ENCODE measurements at places on chromosomes 6 and 20.

DNA sequence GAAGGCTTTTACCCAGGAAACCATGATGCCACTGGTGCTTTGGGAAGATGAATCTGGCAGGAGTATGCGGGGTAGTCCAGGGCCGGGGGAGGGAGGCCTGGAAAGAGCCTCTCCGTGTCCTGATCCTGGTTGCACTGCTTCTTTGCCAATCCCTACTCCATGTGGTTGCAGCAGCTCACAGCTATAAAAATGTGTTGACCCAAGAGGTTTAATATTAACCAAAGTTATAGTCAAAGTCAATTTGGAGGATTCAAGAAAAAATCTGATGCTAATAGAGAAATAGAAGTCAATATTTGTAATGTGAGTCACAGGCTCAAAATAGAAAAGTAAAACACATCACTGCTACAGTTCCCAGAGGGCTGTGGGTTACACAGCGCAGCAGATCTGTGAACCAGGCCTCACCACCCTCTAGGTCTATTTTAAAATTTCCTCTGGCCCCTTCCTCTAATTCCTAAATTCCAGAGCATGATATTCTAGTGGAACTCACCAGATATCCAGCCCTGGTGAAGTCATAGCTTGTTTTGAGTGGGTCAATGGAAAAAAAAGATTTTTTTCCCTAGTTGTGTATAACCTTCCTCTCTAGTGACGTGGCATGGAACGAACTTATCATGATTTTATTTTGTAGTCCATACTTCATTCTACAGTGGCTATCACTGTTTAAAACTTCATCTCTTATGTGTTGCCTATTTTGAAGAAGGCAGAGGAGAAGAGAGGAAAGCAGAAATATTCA is 63.2 kb upstream of the BMP2 start:
- DNase-seq: no peak

GRCh38 chr6:17741507-17741906 is 34.8 kb upstream of the NUP153 start:
- no peak for DNase-seq

GRCh38 chr20:62439218-62439617 is 11.9 kb upstream of the RBBP8NL start:
- no peak for DNase-seq

DNA sequence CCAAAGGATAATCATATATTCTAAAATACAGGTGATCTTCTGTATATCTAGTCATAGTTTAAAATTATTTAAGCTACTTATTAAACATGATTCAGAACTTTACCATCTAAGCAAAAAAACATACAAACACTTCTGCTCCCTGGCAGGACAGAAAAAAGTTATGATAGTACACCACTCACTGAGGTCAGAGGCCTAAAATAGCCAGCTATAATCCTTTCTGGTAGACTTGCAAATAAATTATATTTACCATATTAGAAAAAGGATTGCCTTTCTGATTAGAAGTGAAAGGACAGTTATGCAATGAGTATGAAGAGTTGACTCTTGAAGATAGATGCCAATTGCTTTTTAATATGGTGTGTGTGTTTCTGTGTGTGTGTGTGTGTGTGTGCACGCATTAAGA is 207.4 kb downstream of the BMP2 start:
- DNase-seq: no peak

DNA sequence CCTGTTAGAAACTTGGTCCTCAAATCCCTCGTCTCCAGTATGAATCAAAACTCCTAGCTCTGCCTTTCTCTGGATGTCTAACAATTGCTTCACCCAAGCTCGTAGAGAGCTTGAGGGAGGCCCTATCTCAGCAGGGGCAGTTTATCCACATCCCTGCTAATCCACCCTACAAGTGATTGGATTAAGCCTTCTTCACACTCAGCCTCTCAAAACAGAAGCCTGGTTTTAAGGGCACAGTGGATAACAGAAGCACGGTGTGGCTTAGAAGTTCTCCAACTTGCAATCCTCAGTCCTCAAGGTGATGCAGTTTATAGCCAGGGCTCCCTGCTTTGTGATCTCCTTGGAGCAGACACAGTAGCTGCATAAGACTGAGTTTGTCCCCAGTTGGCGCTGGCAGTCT is 383.9 kb downstream of the KIF16B start:
- DNase-seq: no peak

DNA sequence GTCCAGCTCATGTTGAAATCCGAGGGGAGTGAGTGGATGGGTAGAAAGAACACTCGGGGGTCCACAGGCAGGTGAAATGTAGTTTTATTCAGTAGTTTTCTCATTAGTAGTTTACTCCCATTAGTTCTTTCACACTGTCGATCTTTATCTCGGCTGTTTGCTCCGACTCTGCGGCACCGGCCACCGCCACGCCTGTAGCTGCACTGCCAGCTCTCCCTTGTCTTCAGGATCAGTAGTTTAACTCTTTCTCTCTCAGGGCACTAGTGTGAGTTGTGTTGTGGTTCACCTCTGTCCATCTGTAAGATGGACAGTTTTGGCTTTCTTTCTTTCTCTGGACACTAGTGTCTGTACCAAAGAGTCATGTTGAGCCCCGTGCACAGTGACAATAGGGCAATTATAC is 195.7 kb downstream of the LMBRD1 start:
- no peak for DNase-seq

- DNase-seq: no peak
These were observed 138.9 kb upstream of the NUP153 start for GRCh38 chr6:17845598-17845997.
